ENCODE measurements at places on chromosomes 6 and 20. TPM values are rescaled to one million over a fixed set of nuclear protein-coding genes. Genes with fewer than 3 reads are reported as not detected.

DNA sequence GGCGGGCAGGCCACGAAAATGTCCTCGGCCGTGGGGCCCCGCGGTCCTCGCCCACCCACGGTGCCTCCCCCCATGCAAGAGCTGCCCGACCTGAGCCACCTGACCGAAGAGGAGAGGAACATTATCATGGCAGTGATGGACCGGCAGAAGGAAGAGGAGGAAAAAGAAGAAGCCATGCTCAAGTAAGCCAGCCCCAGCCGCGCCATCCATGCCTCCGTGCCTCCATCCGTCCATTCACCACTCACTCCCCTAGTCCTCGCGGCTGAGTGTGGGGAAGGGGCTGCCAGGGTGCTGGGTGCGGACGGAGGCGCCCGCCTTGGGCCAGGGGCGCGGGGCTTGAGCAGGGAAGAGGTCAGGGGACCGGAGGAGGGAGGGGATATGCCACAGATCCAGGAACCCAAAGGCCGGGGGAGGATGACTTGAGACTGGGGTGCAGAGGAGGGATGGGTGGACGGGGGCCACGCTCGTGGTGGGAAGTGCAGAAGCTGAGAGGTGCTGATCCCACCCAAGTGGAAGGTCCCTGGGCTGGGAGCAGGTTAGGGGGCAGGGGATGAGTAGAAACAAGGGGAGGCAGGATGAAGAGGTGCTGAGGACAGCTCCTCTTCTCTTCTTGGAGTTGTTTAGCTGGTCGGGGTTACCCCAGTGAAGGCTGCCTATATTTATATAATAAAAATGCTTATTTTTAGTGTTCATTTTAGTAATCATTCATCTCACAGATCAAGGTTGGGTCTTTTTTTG, 825 bp downstream of the RIMS1 start:
- peaks cover 12% of the 10 kb centered on the region for H3K27me3 ChIP-seq
- no peak overlapping the region for H3K27ac ChIP-seq
- no peaks in the 10 kb centered on the region for H3K36me3 ChIP-seq
- peaks cover 2% of the 10 kb centered on the region for H3K4me1 ChIP-seq
- H3K4me3 ChIP-seq, result peak overlapping the region; percentile 29

- no peak overlapping the region for H3K4me3 ChIP-seq
- H3K27ac ChIP-seq, result no peak overlapping the region
- peaks cover 4% of the 10 kb centered on the region for H3K4me1 ChIP-seq
- H3K27me3 ChIP-seq, result no peaks in the 10 kb centered on the region
- peaks cover 1% of the 10 kb centered on the region for H3K36me3 ChIP-seq
These were observed 37.6 kb upstream of the SPDEF start for GRCh38 chr6:34593701-34594100.

DNA sequence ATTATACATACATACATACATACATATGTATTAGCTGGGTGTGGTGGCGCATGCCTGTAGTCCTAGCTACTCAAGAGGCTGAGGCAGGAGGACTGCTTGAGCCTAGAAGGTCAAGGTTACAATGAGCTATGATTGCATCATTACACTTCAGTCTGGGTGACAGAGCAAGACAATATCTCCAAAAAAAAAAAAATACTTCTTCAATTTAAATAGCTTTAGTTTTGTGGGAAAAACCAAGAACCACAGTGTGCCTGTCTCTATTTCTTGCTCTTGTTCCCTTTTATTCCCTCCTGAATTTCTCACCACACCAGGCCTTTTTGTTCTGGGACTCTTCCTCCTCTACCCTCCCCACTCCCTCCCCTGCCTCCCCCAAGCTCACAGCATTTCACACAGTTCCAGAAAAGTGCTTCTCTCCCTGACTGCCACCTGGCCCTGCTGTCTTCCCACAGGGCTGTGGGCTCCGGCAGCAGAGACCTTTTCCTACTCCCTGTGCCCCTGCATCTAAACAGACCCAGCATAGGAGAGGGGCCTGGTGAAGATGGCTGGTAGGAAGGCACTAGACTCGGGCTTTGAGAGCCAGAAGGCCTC, 1.3 kb downstream of the C20orf203 start:
- no peaks in the 10 kb centered on the region for H3K27me3 ChIP-seq
- no peaks in the 10 kb centered on the region for H3K36me3 ChIP-seq
- no peak overlapping the region for H3K4me3 ChIP-seq
- H3K4me1 ChIP-seq, result no peaks in the 10 kb centered on the region

DNA sequence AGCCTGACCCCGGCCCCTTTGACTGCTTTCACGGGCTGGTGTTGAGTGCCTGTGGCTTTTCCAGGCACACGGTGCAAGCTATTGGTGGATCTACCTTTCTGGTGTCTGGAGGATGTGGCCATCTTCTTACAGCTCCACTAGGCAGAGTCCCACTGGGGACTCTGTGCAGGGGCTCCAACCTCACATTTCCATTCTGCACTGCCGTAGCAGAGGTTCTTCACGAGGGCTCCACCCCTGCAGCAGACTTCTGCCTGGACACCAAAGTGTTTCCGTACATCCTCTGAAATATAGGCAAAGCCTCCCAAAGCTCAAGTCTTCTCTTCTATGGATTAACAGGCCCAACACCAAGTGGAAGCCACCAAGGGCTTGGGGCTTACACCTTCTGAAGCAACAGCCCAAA, 691.5 kb upstream of the POU3F2 start:
- H3K36me3 ChIP-seq, result no peaks in the 10 kb centered on the region
- H3K27ac ChIP-seq, result no peak overlapping the region
- H3K4me3 ChIP-seq, result no peak overlapping the region
- no peaks in the 10 kb centered on the region for H3K4me1 ChIP-seq
- H3K27me3 ChIP-seq, result no peaks in the 10 kb centered on the region
- no peak for DNase-seq

DNA sequence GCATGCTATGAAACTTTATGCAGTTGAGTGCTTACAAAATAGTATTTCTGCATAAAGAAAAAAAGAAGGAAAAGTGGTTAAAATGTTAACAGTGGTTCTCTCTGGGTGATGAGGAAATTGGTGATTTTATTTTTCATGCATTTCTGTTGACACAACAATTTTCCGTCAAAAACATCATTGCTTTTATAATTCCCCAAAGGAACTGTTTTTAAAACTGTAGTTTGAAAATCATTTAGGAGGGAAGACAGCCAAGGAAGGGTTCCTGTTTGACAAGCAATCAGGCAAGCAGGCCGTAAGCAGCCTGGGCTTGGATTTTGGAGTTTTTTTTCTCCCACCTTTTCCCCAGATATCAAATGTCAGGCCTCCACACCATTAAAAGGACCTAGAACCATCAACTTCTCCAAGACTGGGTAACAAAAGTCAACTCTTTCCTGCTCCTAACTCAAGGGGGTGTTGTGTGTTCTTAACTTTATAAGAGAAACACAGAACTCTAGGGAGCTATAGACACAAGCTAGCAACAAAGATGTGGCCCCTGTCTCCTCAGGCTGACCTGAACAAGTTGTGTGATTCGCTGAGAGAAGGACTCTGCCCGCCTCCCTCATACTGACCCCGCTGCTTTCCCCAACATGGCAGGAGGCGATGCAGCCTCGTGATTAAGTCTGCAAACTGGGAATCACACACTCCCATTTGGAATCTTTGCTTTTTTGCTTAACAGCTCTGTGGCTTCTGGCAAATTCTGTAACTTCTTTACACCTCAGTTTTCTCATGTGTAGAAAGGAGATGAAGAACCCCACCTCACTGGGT, 146.6 kb downstream of the BCAS1 start:
- H3K4me1 ChIP-seq, result peaks cover 10% of the 10 kb centered on the region
- H3K36me3 ChIP-seq, result no peaks in the 10 kb centered on the region
- H3K27me3 ChIP-seq, result no peaks in the 10 kb centered on the region
- H3K4me3 ChIP-seq, result no peak overlapping the region
- no peak overlapping the region for H3K27ac ChIP-seq

- H3K4me3 ChIP-seq, result no peak overlapping the region
- no peak overlapping the region for H3K27ac ChIP-seq
- H3K4me1 ChIP-seq, result no peaks in the 10 kb centered on the region
- DNase-seq, result no peak
- H3K36me3 ChIP-seq, result no peaks in the 10 kb centered on the region
These were observed 43.1 kb downstream of the SUN5 start for GRCh38 chr20:32960849-32961731.

- H3K27me3 ChIP-seq, result no peaks in the 10 kb centered on the region
- H3K27ac ChIP-seq, result no peak overlapping the region
- H3K4me1 ChIP-seq, result no peaks in the 10 kb centered on the region
- H3K36me3 ChIP-seq, result no peaks in the 10 kb centered on the region
These were observed 291.2 kb upstream of the ADGRB3 start for GRCh38 chr6:68343901-68344300.

DNA sequence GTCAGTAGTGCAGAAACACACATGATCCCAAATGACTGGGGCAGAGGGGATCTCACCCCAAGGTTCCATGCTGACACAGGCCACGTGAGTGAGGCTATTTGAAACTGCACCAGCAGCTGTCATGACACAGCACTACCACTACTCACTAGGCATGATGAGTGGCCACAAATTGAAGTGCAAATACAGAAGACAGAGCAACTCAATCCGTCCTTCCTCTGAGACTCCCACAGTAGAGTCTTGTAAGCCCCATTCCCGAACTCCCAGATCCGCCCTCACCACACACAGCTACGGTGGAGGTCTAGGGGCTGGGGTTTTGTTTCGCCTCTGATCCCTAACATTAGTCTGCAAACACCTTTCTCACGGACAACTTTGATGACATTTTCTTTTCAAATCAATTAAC, 113.3 kb upstream of the NUP153 start:
- no peak overlapping the region for H3K27ac ChIP-seq
- no peaks in the 10 kb centered on the region for H3K27me3 ChIP-seq
- peaks cover 2% of the 10 kb centered on the region for H3K36me3 ChIP-seq
- H3K4me3 ChIP-seq, result no peak overlapping the region

- no peaks in the 10 kb centered on the region for H3K27me3 ChIP-seq
- no peak overlapping the region for H3K4me3 ChIP-seq
- no peak overlapping the region for H3K27ac ChIP-seq
- no peaks in the 10 kb centered on the region for H3K4me1 ChIP-seq
These were observed 44.2 kb upstream of the ZMYND8 start for GRCh38 chr20:47400685-47401084.

GRCh38 chr6:106620931-106621672, 8.2 kb downstream of the RTN4IP1 start:
- H3K4me1 ChIP-seq, result no peaks in the 10 kb centered on the region
- no peaks in the 10 kb centered on the region for H3K36me3 ChIP-seq
- H3K4me3 ChIP-seq, result no peak overlapping the region
- no peak overlapping the region for H3K27ac ChIP-seq
- no peaks in the 10 kb centered on the region for H3K27me3 ChIP-seq

DNA sequence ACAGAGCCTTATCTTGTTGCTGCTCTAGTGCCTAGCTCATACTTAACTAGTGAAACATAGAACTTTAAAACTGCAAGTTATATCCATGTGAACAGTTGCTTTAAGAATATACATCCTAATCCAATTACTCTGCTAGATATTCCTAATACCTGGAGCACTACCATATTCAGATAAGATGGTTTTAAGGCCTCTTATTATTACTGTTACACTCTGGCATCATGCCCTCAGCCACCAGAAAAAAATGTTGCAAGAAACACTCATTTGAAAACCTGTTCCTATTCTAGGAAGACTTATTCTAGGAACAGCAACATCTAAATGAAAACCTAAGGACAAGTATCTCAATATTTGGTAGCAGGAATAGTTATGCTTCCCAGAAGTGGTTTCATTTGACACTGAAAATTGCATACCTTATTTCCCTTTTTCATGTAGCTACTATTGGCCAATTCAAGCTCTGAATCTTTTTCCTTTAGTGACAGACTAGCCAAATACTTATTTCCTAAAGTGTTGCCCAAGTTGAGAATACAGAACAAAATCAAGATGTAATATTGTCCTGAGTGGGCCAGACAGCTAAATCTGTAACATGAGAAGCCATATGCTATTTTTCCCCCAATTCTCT, 4.8 kb upstream of the MTFR2 start:
- H3K4me3 ChIP-seq, result no peak overlapping the region
- H3K27ac ChIP-seq, result no peak overlapping the region
- no peaks in the 10 kb centered on the region for H3K27me3 ChIP-seq
- H3K36me3 ChIP-seq, result peaks cover 5% of the 10 kb centered on the region
- no peak for DNase-seq

- no peak overlapping the region for H3K4me3 ChIP-seq
- no peaks in the 10 kb centered on the region for H3K36me3 ChIP-seq
- H3K27ac ChIP-seq, result no peak overlapping the region
- no peak for DNase-seq
- no peaks in the 10 kb centered on the region for H3K4me1 ChIP-seq
These were observed 35.9 kb downstream of the DACT2 start for GRCh38 chr6:168283686-168284025.

GRCh38 chr6:37897818-37898515, 78.4 kb downstream of the ZFAND3 start:
- H3K36me3 ChIP-seq, result no peaks in the 10 kb centered on the region
- H3K4me1 ChIP-seq, result peaks cover 2% of the 10 kb centered on the region
- no peak for DNase-seq

- no peaks in the 10 kb centered on the region for H3K4me1 ChIP-seq
- H3K27ac ChIP-seq, result no peak overlapping the region
- no peaks in the 10 kb centered on the region for H3K27me3 ChIP-seq
These were observed 181.8 kb upstream of the RALGAPA2 start for GRCh38 chr20:20894280-20894679.

- no peak overlapping the region for H3K4me3 ChIP-seq
- no peaks in the 10 kb centered on the region for H3K4me1 ChIP-seq
- no peaks in the 10 kb centered on the region for H3K27me3 ChIP-seq
- no peak for DNase-seq
- no peak overlapping the region for H3K27ac ChIP-seq
These were observed 9.0 kb downstream of the CNR1 start for GRCh38 chr6:88157106-88157505.

- DNase-seq, result no peak
- no peaks in the 10 kb centered on the region for H3K4me1 ChIP-seq
- H3K4me3 ChIP-seq, result no peak overlapping the region
- no peaks in the 10 kb centered on the region for H3K27me3 ChIP-seq
- H3K36me3 ChIP-seq, result no peaks in the 10 kb centered on the region
These were observed 94.7 kb downstream of the ANKRD6 start for GRCh38 chr6:89527634-89528033.

DNA sequence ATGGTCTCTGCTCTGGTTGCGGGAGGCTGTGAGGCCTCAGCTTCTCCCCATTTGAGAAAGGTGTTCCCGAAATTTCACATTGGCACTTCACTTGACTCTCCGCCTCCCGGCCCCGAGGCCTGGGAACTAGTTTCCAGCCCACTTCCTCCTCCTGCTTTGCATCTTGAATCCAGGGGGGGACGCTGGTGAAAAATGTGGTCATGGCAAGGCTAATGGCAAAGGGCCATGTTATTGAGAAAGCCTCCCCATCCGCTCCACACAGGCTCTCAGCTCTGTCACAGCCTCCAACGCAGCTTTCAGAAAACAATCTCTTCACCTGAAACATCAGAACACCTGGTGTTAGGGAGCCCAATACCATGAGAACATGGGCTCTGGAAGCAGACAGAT, 5.6 kb downstream of the PLAGL2 start:
- peaks cover 15% of the 10 kb centered on the region for H3K36me3 ChIP-seq
- no peaks in the 10 kb centered on the region for H3K27me3 ChIP-seq
- no peak for DNase-seq
- no peak overlapping the region for H3K4me3 ChIP-seq

Gene RIN2
- polyA plus RNA-seq, result 24.3 TPM

Gene OR2J3
- polyA plus RNA-seq, result not detected

Gene CTSZ
- polyA plus RNA-seq, result 208 TPM

Gene PAX1
- polyA plus RNA-seq, result not detected

Gene NELFE
- polyA plus RNA-seq, result 119 TPM

Gene NOTCH4
- polyA plus RNA-seq, result 0.42 TPM

Gene MATN4
- 0.02 TPM for polyA plus RNA-seq

Gene SMPD2
- 5.5 TPM for polyA plus RNA-seq

Gene PTCRA
- not detected for polyA plus RNA-seq

Gene EFCAB8
- polyA plus RNA-seq, result not detected

Gene RSPH3
- 2.3 TPM for polyA plus RNA-seq

Gene TMEM170B
- 1.5 TPM for polyA plus RNA-seq

Gene TUBB2B
- polyA plus RNA-seq, result 5.2 TPM

Gene OPN5
- not detected for polyA plus RNA-seq

Gene NNAT
- polyA plus RNA-seq, result 0.74 TPM

Gene SDCBP2
- 0.78 TPM for polyA plus RNA-seq
